ENCODE measurements at places on chromosomes 5 and 9. TPM values are rescaled to one million over a fixed set of nuclear protein-coding genes. Genes with fewer than 3 reads are reported as not detected.

- H3K27ac ChIP-seq = no peak overlapping the region
- no peak for DNase-seq
- no peaks in the 10 kb centered on the region for H3K27me3 ChIP-seq
Measured at GRCh38 chr9:90909225-90909624, 107.6 kb downstream of the SYK start.

- no peak overlapping the region for H3K27ac ChIP-seq
- no peak overlapping the region for H3K4me3 ChIP-seq
- peaks cover 2% of the 10 kb centered on the region for H3K27me3 ChIP-seq
Measured at GRCh38 chr5:133121611-133122150, 69.9 kb downstream of the HSPA4 start.

The SPINK6 gene
- not detected for polyA plus RNA-seq

- H3K36me3 ChIP-seq = no peaks in the 10 kb centered on the region
- peaks cover 3% of the 10 kb centered on the region for H3K27me3 ChIP-seq
- H3K4me1 ChIP-seq = no peaks in the 10 kb centered on the region
- no peak for DNase-seq
- no peak overlapping the region for H3K4me3 ChIP-seq
Measured at GRCh38 chr5:78326930-78327329, 32.4 kb upstream of the AP3B1 start.

The SLC36A3 gene
- polyA plus RNA-seq = not detected

GRCh38 chr9:16133556-16134227 lies 580.8 kb downstream of the CCDC171 start:
- DNase-seq = peak; percentile 35
- H3K27ac ChIP-seq = no peak overlapping the region
- no peaks in the 10 kb centered on the region for H3K36me3 ChIP-seq
- no peaks in the 10 kb centered on the region for H3K4me1 ChIP-seq
- H3K4me3 ChIP-seq = no peak overlapping the region

GRCh38 chr5:137015540-137016116 lies 483.5 kb downstream of the SPOCK1 start:
- H3K36me3 ChIP-seq = no peaks in the 10 kb centered on the region
- no peak for DNase-seq
- H3K4me3 ChIP-seq = no peak overlapping the region

GRCh38 chr9:96048956-96049831 lies 173.7 kb downstream of the ERCC6L2 start:
- H3K36me3 ChIP-seq = peaks cover 5% of the 10 kb centered on the region
- DNase-seq = no peak
- no peak overlapping the region for H3K27ac ChIP-seq
- peaks cover 9% of the 10 kb centered on the region for H3K27me3 ChIP-seq
- no peaks in the 10 kb centered on the region for H3K4me1 ChIP-seq
- no peak overlapping the region for H3K4me3 ChIP-seq
